Stimulated activated CD4-positive, alpha-beta T cell treated with anti-CD3 and anti-CD28 coated beads, Interleukin-12 subunit alpha, Interleukin-12 subunit beta, amount 100 ng/mL, for 4 hours (primary cell): ENCODE measurements at places on chromosomes 3 and 15.

DNA sequence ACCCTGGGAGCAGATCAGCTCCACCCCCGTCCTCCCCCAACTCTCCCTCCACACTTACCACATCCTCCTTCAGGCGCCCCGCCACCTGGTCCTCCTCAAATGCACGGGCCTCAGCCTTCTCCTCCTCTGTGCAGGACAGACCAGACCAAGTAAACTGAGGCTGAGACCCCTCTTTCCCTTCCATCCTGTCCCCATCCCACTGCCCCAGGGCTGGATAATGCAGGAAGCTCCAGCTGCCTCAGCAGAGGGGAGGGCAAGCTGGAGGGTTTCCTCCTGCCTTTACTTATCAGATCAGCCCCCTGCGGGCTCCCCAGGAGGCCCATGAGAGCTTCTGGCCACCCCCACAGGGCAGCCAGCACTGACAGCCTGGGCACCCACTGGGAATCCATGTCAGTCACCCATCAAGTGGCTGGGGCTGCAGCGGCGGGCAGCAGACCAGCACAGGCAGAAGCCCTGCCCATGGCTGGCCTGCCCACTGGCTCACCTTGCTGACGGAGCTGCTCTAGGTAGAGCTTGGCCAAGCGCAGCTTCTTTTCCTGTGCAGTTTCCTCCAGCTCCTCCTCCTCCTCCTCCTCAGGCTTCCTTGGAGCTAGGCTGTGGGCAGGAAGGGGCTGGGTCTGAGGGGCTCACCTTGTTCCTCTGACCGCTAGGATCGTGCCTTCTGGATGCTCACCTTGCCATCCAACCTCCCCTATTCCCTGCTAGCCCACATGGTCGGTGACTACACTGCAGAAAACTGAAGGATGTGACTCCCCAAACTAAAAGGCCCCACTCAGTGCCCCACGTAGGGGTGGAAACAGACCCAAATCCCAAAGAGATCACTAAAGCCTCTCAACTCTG is 3.9 kb downstream of the RRP9 start:
- DNase-seq: no peak

- DNase-seq: no peak
Measured at GRCh38 chr3:54797111-54797510, 130.7 kb downstream of the LRTM1 start.

DNA sequence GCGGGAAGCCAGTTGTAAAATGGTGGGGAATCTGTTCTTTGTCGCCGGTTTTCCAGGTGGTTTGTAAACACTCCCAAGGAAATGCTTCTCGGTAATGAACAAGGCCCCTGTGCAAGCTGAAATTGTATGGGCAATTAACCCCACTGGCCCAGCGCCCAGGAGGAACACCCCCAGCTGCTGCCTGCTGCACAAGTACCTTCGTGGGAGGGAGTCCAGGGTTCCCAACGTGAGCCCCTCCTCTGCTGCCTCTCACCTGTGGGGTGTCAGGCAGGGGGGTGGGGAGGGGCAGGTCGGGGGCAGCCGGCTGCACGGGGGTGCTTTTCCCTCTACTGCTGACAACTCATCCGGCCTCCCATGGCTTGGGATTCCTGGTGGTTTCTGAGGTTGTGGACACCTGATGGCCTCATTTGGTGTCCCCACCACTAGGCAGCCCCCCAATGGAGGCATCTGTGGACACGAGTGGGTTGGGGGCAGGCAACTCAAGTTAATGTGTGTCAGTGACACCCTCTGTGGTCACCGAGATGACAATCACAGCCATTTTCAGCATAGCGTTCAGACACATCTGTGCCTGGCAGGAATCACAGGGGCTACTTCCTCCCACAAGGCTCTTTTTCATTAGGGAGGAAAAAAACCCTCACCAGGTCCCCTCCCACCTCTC is 35.6 kb upstream of the PRR23E start:
- DNase-seq: no peak

- DNase-seq: no peak
Measured at GRCh38 chr3:187516446-187517185, 148.4 kb downstream of the RTP4 start.
